ENCODE measurements at places on chromosomes 1 and 21.

- DNase-seq, result no peak
Measured at GRCh38 chr1:186819563-186819962, 9.2 kb upstream of the PLA2G4A start.

- DNase-seq, result no peak
Measured at GRCh38 chr1:145706086-145706664, 993 bp downstream of the PDZK1 start.

GRCh38 chr1:223531742-223532341 is 133.7 kb downstream of the CAPN8 start:
- DNase-seq, result peak; percentile 8

DNA sequence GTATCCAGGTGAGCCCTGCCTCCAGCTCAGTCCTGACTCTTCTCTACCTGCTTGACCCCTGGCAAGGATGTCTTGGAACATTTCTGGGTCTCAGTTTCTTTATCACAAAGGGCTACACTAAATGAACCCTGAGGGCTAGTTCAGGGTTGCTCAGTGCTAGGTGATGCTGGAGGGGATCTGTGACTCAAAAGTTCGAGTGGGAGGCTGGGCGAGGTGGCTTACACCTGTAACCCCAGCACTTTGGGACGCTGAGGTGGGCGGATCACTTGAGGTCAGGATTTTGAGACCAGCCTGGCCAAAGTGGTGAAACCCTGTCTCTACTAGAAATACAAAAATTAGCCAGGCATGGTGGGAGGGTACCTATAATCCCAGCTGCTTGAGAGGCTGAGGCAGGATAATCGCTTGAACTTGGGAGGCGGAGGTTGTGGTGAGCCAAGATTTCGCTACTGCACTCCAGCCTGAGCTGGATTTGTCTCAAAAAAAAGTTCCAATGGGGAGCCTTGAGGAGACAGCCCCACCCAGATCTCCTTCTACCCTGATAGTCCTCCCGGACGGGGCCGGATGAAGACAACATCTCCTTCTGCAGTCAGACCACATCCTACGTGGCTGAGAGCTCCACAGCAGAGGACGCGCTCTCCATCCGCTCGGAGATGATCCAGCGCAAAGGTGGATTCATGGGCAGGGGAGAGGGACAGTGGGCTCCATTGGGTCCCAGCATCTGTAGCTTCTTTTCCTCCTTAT is 48.9 kb downstream of the YARS1 start:
- DNase-seq, result no peak

- no peak for DNase-seq
Measured at GRCh38 chr1:8015036-8015808, 10.9 kb downstream of the ERRFI1 start.

- no peak for DNase-seq
Measured at GRCh38 chr1:165381745-165382505, 25.4 kb upstream of the LMX1A start.

- DNase-seq, result no peak
Measured at GRCh38 chr1:145858238-145858900, 512 bp downstream of the PIAS3 start.

GRCh38 chr1:164754088-164754600 is 195.2 kb downstream of the PBX1 start:
- DNase-seq, result no peak

- peak; percentile 28 for DNase-seq
Measured at GRCh38 chr1:183039985-183040447, 16.8 kb downstream of the LAMC1 start.
